ENCODE measurements at places on chromosomes 2 and 18.
A peak's percentile ranks its signal among the peaks of the same experiment; 100 is the strongest.

DNA sequence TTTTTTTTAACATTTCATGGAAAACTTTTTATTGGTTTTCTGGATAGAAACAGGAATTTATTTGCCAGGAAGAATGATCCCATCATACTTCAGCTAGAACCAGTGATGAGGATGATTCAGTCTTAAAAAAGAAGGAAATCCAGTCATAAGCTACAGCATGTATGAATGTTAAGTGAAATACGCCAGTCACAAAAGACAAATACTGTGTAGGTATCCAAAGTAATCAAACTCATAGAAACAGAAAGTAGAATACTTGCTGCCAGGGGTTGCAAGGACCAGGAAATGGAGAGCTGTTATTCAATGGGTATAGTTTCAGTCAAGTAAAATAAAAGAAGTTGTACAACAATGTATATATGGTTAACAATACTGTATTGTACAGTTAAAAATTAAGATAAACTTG, 21.3 kb downstream of the PSME4 start:
- peak; percentile 65 for DNase-seq

DNA sequence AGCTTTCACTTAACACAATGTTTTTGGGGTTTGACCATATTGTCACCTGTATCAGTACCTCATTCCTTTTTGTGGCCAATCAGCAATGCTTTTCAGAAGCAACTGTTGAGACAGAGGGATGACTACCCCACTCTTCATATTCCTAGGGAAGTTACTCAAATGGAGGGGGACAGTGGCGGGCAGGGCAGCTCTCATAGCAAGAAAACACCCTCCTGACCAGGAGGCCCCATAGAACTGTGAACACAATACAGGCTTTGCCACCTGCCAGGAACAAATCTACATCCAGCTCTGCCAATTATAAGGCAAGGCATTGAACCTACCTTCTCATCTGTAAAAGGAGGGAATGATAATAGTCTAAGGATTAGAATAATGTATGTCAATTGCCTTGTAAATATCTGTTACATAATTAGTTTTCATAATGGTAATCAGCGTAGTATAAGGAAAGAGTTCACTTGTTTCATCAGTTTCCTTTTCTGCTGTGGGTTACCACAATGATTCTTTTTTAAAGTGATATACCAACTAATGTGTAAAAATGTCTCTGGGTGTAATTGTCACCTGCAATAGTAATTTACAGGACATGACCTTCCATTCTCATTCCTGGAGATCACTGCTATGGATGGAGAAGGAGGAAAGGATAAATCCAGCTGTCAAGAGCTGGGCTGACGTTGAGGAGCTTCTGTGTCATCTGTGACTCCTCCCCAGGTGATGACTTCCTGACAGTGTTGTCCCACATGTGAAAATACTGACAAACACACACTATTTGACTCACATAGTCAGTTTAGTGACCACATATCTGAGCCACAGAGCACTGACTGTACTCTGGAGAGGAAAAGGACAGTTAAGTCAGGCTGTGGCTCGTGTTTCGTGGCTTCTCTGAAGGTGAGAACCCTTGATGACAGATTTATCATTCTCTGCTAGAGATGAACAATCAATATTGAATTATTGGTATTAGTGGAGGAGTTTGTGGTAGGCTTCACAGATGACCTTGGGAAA, 13.5 kb downstream of the ALPK2 start:
- DNase-seq = no peak

GRCh38 chr2:18559531-18560030, 872 bp downstream of the RDH14 start:
- DNase-seq = peak; percentile 29

DNA sequence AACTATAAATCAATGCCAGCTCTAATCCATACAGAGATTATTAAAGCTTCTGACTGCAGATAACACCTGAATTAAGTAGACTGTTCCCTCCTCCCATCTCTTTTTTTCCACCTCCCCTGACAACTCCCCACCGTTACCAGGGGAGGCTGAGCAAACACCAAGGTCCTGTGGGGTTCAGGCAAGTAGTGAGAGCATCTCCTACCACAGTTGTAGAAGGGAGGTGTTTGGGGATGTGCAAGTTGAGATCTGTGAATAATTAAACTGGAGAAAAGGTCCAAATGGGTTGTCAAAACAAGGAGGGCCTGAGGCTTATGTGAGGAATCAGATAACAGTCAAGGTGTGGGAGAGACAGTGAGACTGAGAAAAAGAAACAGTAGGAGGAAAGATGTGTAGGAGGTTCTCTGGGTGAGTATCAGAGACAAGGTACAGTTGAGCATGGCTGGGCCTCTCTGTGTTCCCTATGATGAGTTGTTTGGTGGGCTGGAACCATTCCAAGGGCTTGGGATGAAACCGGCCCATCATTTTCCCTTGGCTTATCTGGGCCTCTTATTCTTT, 194.6 kb downstream of the CYRIA start:
- no peak for DNase-seq

GRCh38 chr2:20093263-20094141, 42.1 kb upstream of the LAPTM4A start:
- DNase-seq = peak; percentile 92

GRCh38 chr2:200479692-200480265, 30.1 kb downstream of the KCTD18 start:
- DNase-seq = peak; percentile 91

- peak; percentile 74 for DNase-seq
These were observed 39.9 kb downstream of the CENPO start for GRCh38 chr2:24832931-24833701.

- DNase-seq = no peak
These were observed 54.7 kb downstream of the BCL2 start for GRCh38 chr18:63264871-63265270.

- no peak for DNase-seq
These were observed 27.9 kb upstream of the CREG2 start for GRCh38 chr2:101415220-101415619.

GRCh38 chr2:226838722-226839121, 2.9 kb downstream of the RHBDD1 start:
- DNase-seq = no peak

- peak; percentile 84 for DNase-seq
These were observed 3.5 kb upstream of the CROCC2 start for GRCh38 chr2:240902615-240903041.

DNA sequence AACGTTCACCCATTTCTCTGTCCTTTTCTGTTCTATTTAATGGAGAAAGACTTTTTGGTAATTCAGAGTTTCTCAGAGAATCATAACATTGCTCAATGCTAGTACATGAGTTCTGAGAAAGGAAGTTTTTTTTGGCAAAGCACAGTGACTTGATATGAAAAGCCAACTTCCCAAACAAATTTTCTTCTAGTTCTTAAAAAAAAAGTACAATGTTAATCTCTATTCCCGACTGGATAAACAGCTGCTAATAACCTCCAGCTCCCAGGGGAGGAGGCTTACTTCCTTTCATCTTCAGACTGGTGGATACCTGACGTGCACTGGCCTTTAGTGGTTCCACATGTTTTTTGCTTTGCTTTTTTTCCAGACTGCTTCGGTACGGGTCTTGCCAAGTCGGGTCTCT, 284.6 kb upstream of the CCDC68 start:
- DNase-seq = no peak

DNA sequence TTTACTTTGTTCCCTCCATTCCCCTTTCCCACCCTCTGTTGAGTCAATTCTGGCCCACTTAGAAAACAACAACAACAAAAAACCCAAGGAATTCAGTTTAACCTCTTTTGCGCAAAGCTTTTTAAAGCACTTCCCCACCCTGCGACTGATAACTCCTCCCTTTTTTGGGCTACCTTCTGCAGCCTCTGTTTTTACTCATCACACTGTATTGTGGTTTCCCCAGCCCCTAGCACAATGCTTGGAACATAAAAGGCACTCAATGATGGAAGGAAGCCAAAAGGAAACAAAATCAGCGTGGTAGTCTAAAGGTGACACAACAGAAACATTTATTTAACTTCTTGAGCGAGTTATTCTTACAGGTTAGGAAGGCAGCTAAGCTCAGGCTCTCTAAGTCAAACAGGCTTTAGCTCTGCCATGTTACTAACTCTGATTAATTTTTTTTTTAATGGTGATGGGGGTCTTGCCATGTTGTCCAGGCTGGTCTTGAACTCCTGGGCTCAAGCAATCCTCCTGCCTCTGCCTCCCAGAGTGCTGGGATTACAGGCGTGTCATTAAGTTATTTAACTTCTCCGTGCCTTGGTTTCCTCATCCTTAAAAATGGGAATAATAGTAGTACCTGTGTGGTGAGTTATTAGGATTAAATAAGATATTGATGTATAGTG, 1.3 kb downstream of the CEP68 start:
- DNase-seq = no peak

- no peak for DNase-seq
These were observed 143.4 kb upstream of the STK17B start for GRCh38 chr2:196314780-196315179.

DNA sequence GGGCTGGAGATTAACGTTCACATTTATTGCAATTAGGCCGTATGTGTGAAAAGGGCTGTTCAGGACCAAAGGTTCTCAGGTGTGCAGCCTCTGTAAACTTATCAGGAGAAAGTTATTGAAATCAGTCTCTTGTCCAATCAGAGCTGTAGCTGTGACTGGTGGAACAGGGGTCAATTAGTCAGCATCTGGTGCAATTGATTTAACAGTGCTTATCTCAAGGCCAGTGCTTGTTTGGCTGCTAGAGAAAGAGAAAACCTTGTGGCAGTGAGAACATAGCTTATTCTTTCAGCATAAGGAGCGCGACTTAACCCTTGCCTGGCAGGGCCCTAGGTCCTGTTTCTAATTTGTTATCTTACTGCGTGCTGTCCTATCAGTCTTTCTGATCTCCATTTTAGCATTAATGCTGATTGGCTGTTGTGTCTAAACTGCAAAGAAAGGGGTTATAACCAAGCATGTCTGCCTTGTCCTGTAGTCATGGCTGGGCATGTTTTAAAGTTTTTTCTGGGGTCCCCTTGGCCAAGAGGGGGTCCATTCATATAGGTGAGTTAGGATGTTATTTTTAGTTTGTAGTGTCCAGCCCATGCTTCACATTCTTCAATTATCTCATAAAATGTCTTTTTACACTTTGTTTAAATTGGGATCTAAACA, 66.4 kb downstream of the CYB5A start:
- DNase-seq = no peak

DNA sequence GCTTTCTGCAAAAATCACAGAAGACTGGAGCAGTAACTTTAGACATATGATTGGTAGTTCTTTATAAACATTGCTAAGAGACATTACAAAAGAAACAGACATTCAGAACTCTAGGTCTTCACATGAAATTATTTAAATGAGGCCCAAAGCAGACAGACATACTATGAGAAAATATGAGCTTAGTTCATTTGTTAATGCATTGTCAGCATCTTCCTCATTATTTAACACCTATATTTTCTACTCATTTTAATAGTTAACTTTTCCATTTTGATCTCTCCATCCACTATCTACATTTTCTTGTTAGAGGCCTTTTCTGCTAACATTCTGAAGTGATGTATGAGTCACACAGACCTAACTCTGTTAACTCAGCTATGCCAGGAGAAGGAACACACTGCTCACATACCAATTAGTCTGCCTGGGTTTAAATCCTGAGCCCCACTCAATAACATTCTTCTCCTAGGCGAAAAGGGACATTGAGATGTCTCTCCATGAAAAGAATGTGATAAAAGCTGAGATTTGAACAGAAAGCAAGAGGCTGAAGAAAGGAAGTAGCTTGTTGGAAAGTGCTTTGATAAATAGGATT, 400.3 kb upstream of the PKDCC start:
- DNase-seq = no peak

GRCh38 chr18:11671156-11671555, 17.9 kb upstream of the GNAL start:
- DNase-seq = no peak

- peak; percentile 92 for DNase-seq
These were observed 19.0 kb upstream of the DIPK1C start for GRCh38 chr18:74476140-74476539.

DNA sequence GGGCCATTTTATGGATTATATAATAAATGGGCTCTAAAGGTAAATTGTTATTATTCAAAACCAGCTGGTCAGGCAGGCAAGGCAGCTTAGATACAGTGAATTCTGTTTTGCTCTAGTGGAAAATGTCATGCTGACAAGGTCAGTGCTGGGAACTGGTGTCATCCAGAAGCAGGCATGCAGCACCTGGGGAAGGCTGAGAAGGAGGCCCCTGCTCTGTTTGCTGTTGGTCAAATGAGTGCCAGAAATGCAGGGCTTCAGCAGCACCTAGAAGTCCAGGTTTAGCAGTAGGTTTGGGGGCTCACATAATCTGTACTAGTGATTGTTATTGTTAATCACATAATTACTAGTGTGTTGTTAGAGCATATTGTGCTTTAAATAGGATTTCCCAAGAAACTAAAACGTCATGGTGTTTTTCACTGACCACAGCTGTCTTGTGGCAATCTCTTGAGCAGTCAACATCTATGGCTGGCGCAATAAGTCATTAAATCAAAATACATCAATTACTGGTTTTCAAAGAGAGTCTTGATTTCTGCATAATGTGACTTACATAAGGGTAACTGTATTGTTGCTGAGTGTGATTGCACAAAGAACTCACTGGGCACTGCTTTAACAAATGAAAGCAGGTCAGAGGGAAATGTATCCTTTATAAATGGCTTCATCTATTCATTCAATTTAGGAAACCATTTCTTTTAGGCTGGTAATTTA, 99.1 kb downstream of the MYO3B start:
- DNase-seq = no peak

Data from osteoblast (primary cell).